Activated CD4-positive, alpha-beta T cell treated with anti-CD3 and anti-CD28 coated beads, Interleukin-2, amount 50 U/mL, for 24 hours (primary cell): ENCODE measurements at places on chromosomes 13 and 19.

- no peak for DNase-seq
Measured at GRCh38 chr19:58586133-58586765, 13.1 kb upstream of the MZF1 start.

DNA sequence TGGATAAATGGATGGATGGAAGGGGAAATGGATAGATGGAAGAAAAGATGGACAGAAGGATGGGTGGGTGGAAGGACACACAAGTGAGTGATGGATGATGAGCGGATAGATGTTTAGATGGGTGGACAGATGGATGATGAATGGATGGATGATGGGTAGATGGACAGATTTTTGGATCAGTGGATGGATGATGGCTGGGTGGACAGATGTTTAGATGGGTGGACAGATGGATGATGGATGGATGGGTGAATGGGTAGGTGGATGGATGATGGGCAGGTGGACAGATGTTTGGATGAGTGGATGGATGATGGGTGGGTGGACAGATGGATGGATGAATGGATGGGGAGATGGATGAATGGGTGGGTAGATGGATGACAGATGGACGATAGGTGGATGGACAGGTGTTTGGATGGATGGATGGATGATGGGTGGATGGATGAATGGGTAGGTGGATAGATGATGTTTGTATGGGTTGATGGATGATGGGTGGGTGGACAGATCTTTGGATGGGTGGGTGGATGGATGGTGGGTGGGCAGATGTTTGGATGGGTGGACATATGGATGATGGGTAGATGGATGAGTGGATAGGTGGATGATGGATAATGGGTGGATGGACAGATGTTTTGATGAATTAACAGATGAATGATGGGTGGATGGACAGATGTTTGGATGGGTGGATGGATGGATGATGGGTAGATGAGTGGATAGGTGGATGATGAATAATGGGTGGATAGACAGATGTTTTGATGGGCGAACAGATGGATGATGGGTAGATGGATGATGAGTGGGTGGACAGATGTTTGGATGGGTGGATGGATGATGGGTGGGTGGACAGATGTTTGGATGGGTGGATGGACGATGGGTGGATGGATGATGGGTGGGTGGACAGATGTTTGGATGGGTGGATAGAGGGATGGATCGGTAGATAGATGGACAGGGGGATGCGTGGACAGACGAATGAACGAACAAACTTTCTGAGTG lies 39.5 kb downstream of the CERS4 start:
- DNase-seq = no peak

DNA sequence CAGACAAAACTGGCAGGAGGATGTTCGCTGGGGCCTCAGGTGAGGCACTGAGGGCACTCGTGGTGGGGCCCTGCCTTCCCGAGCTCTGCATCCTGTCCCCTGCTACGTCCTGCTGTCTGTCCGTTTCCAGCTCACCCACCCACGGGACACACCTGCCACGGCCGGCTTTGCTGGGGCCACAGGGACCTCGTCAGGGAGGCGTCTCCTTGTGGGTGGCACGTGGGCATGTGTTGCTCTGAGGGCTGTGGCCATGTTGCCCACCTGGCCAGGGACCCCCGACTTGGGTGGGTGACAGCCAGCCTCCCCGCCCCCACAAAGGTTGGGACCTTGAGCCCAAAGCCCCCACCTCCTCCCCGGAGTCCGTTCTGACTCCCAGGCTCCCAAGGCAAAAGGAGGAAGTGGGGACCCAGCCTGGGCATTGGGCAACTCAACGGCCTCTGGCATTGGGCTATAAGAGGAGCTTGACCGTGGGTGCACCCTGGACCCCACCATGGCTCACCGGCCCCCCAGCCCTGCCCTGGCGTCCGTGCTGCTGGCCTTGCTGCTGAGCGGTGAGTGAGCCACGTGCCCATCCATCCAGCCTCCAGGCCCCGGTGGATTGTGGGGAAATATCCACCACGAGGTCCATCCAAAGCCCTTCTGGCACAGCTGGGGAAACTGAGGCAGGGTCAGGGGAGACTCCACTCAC lies at the start of gene PRTN3:
PRTN3 (plus strand) TSS at position 481 of the 688 bp plus-strand sequence; CDS start at position 491, 10 bp downstream.
- no peak for DNase-seq

DNA sequence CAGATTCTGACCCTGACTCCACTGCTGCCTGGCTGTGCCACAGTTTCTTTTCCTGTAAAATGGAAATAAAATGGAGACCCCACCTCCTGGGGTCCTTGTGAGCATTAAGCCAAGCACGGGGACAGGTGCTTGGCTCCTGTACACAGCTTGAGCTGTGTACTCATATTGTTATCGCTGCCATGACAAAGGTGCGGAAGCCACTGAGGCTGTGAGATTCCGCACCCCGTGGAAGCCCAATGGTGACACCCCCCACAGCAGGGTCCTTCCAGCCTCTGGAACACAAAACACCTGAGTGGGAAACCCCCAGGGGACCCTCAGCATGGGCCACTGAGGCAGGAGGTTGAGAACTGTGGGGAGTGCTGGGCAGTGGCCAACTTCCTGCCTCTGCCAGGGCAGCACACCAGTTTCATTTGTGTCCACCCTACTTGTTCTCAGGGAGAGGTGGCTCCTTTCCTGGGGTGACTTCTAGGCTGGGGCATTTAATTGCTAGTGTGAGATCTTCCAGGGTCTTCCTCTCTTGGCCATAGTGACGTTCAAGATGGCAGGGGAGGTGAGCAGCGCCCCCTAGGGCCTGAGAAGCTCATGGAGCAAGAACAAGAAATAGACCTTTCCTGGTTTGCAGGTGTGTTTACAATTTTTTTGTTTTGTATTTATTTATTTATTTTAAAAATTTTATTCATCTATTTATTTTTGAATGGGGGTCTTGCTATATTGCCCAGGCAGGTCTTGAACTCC lies 5.4 kb upstream of the JSRP1 start:
- peak; percentile 33 for DNase-seq

- DNase-seq = peak; percentile 6
Measured at GRCh38 chr19:50669302-50670101, 20.3 kb downstream of the C19orf81 start.

DNA sequence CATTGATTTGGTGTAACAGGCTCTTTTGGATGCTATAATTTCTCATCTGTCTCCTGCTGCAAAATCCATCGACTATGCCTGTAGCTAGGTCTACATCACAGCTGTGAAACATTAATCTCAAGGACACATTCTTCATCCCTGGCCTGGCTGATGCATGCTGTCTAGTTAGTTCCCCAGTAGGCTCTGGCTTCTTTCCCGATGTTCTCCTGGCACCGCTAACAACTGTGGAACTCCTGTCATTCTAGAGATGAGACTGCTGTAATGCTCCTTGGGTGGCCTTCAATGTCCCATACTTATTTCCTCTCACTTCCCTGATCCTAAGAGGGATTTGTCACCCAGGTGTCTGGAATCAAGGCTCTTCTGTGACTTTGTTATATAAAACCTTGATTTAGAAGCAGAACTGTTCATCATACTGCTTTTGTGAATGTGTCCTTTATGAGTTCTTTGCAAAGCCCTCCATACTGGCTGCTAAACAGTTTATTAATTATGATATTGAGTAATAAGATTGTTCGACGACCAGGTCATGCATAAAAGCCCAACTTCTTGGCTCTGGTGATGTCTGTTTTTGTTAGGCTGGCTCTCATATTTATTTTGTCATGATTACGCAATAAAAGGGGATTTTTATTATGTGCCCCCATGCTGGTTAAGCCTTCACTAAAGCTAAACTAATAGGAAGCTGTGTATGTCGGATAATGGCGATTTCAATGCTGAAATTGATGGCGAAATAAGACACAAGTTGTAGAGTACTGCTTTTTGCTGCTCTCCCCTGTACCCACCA lies 227.5 kb downstream of the DCT start:
- DNase-seq = no peak

DNA sequence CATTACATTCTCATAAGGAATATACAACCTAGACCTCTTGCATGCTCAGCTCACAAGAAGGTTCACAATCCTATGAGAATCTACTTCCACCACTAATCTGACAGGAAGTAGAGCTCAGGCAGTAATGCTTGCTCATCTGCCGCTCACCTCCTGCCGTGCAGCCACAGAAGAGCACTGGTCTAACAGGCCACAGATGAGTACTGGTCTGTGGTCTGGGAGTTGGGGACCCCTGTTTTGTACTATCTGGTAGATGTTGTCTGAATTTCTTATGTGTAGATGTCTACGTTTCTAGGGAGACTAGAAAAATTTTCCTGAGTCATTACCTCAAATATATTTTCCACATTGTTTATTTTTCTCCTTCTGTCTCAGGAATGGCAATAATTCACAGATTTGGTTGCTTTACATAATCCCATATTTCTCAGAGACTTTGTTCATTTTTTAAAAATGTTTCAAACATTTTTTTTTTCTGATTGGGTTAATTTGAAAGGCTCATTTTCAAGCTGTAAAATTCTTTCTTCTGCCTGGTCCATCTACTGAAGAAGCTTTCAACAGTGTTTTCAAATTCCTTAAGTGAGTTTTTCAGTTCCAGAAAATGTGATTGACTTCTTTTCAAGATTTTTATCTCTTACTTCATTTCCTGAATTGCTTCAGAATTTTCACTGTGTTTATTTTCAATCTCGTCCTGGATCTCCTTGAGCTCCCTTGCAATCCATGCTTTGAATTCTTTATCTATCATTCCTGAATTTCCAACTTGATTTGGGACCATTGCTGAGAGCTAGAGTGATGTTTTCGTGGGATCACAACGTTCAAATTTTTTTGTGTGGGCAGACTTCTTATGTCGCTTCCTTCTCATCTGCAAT lies 1322.2 kb downstream of the PCDH9 start:
- no peak for DNase-seq

- peak; percentile 88 for DNase-seq
Measured at GRCh38 chr19:38869836-38870607, 8.1 kb downstream of the RINL start.

DNA sequence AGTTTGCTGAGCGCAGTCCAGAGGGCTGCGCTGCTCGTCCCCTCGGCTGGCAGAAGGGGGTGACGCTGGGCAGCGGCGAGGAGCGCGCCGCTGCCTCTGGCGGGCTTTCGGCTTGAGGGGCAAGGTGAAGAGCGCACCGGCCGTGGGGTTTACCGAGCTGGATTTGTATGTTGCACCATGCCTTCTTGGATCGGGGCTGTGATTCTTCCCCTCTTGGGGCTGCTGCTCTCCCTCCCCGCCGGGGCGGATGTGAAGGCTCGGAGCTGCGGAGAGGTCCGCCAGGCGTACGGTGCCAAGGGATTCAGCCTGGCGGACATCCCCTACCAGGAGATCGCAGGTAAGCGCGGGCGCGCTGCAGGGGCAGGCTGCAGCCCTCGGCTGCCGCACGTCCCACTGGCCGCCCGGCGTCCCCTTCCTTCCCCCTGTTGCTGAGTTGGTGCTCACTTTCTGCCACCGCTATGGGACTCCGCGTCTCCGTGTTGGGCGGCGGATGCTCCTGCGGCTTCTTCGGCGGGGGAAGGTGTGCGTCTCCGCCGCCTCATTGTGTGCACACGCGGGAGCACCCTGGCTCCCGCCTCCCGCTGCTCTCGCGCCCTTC lies 772 bp downstream of the GPC6 start:
- DNase-seq = no peak

DNA sequence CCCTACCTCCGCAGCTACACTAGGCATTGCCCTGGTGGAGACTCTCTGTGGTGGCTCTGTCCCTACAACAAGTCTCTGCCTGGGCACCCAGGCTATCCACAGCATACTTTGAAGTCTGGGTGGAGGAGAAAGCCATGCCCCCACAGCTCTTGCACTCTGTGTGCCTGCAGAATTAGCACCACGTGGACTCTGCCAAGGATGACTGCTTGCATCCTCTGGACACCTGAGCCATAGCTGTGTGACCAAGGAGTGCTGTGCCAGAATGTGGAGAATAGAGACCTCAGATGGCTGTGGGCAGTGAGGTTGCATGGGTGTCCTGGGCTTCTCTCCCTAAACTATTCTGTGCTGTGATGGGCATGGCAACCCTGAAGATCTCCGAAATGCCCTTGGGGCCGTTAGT lies 21.2 kb upstream of the MCF2L start:
- no peak for DNase-seq

DNA sequence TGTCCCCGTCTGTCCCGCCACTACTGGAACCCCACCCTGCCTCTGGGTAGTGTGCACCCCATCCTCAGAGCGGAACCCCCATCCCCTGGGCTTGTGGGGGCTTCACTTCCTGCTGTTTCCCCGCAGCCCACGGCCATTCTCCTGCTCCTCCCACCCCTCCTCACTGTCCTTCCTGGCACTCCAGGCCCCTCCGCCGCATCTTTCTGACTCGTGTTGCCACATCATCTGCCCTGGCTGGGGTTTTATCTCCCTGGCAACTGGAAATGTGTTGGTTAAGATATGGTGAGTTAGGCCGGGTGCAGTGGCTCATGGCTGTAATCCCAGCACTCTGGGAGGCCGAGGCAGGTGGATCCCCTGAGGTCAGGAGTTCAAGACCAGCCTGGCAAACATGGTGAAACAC lies 37.3 kb downstream of the KDM4B start:
- no peak for DNase-seq

- DNase-seq = no peak
Measured at GRCh38 chr19:38389101-38389925, 816 bp downstream of the SPRED3 start.

DNA sequence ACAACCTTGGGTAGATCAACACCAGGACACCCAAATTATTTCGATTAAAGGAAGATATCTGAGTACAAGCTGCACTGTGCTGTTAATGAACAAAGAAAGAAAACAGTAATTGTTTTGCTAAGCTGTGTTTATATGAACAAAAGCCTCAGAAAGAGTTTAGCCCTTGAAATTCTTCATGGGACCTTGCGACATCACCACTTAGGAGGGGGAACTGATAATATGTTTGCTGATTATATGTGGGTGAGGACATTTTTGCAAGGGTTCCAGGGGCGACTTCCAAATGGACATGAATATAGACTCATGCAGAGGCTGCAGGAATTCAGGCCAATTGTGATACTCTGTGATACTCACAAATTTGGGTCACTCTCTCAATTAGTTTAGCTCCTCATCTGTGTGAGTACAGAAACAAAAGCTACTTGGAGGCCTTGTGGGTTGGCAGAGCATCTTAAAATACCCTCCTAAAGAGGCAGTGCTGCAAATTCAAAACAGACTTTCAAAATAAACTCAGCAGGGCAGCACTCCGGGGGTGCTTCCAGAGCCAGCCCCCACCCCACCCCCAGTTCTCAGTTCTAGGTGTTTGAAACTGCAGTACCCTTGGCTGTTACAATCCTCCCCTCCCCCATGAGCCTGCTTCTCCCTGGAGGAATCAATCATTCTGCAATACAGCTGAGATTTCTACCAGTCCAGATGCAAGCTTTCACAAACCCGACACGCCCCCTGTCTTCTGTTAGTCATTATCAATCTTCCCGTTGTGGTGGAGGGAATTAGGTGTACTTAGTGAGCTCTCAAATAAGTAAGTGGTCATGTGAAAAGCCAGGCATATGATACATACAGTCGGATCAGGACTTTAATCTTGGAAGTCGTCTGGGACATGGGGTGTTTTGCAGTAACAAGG lies 97.0 kb upstream of the MBNL2 start:
- DNase-seq = no peak

- DNase-seq = no peak
Measured at GRCh38 chr19:54333586-54334298, 5.2 kb downstream of the LILRA4 start.

- DNase-seq = no peak
Measured at GRCh38 chr19:1434577-1435060, 3.6 kb upstream of the RPS15 start.

- no peak for DNase-seq
Measured at GRCh38 chr19:32363175-32363574, 17.8 kb downstream of the ZNF507 start.
